Activated naive CD8-positive, alpha-beta T cell treated with anti-CD3 and anti-CD28 coated beads, Interleukin-2, amount 10 ng/mL, durations not matched to agents 7 days and 5 days (primary cell): ENCODE measurements at places on chromosomes 11 and 22. TPM values are rescaled to one million over a fixed set of nuclear protein-coding genes. Genes with fewer than 3 reads are reported as not detected.

DNA sequence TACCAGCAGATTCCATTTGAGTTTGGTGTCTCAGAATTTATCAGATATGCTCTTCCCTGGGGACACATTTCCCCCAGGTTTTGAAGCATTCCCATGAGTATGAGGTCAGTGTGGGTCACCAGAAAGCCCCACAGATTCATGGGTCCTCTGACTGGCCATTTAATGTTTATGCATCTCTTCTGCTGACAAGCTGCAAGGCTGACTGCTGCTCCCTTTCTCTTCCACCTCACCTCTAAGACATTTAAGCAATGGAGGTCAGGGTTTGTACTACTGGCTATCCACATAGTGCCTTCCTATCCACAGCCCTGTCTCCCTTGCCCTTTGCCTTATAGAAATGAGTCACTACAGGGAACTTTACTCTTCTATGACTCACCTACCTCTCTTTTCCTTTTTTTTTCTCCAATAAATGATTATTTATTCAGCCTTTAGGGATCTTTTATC is 106.0 kb upstream of the TIMP3 start:
- DNase-seq: no peak

DNA sequence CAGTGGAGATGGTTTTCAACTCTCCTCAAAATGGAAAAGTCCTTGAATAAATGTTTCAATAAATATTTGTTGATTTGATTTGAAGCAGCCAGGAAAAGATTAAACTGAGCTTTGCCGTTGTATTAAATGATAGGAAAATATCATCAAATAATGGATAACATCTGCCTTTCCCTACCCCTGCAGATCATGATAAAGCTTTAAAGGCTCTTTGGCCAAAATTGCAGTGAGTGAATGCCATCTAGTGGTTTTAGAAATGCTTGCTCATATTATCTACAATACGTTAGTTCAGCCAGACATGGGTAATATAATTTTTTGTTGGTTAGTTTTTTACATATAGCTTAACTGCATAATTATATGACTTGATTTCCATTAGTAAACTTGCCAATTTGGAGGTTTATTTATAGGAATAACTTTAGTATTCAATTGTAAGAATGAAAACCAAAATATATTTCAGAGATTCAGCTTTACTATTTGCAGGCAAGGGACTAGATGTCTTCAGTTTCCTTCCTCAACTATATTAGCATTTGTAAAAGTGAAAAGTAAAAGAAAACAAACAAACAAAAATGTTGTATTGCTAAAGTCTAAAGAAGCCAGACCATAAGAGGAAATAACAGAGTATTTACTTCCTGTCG is 159.2 kb downstream of the MSANTD4 start:
- DNase-seq: no peak

GRCh38 chr11:20453657-20454316 is 66.3 kb downstream of the PRMT3 start:
- DNase-seq: no peak

DNA sequence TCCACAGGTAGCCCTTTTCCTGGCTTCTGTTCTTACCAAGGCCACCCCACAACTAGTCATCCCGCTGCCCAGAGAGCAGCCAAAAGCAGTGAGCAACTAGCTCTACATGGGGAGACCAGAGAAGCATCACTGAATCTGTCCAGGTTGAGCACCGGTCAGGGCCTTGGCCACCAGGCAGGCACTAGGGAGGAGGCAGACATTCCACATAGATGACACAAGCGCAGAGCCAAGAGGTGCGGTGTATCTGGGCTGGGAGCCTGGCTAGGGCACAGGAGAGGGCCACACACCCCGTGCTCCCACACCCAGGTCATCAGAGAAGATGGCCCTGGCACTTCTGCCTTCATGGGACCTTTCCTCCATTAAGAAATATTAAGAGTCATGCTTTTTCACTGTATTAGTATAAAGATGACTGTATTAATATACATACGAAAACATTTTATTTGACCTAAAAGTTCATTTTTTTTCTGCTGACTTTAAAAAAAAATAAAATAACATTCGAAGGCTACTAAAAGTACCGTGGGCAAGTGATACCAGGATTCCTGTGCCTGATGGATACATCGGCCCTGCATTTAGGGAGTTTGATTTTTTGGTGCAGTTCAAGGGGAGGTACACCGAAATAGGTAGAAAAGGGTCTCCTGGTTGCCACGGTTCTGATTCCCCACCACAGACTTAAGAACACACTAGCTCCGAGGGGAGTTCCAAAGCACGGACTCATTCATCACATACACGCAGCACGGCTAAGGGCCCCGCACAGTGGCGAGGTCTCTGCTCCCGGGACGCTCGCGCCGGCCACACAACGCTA is 1.2 kb downstream of the DGCR2 start:
- no peak for DNase-seq

DNA sequence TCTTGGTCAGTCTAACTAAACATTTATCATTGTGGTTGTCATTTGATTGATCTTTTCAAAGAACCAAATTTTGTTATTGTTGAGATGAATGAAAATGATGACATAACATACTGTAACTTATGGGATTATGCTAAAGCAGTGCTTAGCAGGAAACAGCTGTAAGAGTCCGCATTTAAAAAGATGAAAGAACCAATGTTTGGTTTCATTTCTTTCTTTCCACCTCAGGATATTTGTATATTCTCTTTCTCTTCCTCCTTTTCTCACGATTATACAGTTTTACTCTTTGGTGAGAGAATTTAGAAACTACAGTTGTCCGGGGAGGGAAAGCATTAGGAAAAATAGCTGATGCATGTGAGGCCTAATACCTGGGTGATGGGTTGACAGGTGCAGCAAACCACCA is 23.1 kb downstream of the PIH1D2 start:
- no peak for DNase-seq

DNA sequence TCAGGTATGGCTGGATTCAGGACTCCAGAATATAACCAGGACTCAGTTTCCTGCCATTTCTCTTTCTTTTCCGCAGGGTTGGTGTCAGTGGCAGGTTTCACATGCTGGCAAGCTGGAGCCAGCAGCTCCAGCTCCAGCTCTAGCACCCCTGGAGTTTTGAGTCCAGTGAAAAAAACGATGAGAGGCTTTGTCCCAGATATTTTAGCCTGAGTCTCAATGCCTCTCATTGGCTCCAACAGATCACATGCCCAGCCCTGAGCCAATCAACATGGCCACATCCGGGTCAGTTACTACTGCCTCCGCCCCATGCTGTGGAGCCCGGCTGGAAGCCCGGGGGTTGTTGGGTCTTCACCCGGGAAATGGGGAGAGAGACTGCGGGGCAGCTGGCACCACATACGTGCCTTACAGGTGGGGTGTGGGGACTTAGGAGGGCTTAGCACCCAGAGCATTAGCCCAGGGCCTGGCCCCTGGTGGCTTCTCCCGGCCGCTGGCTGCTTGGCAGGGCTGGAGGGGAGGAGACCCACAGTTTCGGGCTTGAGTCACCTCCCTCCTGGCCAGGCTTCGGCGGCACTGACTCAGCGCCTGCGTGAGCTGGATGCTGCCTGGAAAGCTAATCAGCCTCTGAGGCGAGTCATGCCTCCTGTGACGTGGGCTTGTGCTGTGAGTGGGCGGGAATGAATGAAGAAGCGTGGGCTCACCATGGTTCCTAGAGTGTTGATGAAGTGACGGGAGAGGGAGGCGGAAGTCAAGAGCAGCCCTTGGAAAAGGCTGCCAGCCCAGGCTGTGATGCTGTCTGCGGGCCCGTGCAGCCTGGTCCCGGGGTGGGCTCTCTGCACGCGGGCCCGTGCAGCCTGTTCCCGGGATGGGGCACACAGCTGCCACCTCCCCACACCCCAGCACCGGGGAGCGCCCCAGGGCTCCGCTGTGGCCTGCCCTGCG is 15.3 kb upstream of the MRTFA start:
- peak; percentile 52 for DNase-seq

- no peak for DNase-seq
Measured at GRCh38 chr22:22392131-22392530, 116.4 kb downstream of the ZNF280B start.

- peak; percentile 29 for DNase-seq
Measured at GRCh38 chr22:44200855-44201550, 20.3 kb downstream of the PARVG start.

- DNase-seq: no peak
Measured at GRCh38 chr22:30381264-30381663, 5.9 kb downstream of the RNF215 start.

DNA sequence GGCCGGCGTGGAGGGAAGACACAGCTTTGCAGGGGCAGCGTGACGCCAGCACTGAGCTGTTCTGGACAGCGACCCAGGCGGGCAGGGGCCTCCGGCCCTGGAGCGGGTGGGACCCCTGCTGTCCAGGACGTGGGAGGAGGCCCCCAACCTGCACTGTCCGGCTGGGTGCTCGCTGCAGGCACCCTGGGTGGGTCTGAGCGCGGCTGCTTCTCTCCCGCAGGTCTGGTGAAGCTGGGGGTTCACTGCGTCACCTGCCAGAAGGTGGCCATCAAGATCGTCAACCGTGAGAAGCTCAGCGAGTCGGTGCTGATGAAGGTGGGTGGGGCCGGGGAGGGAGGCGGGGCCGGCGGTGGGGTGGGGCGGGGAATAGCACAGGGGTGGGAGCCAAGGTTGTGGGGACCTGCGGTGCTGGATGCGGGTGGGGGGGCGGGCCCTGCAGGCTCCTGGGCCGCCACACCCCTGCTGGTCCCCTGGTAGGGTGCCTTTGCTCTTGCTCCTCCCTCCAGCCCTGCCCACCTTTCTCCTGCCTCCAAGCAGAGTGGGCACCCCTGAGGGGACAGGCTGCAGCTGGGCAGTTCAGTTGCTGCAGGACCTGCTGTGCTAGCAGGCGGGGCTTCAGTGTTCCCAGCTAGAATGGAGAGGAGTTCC is 46.2 kb downstream of the BRSK2 start:
- DNase-seq: no peak

- DNase-seq: no peak
Measured at GRCh38 chr11:35541621-35542375, 16.4 kb upstream of the PAMR1 start.

DNA sequence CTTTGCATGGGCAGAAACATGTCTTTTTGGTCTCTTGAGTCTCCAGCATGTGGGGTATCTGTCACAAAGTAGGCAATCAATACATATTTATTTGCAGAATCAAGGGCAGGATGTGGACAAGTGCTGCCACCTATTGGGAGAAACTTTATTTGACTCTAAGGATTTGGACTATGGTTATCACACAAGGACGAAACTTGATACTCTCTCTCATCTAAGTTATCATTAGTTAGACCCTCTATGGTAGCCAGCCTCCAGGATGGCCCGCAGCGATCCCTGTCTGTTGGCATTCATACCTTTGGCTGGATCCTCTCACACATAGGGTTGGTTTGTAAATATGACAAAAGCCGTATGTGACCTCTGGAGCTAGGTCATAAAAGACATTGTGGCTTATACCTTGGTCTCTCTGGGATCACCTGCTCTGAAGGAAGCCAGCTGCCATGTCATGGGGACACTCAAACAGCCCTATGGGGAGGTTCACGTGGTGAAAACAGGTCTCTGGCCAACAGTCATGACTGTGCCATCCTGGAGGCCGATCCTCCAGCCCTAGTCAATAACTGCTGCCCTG is 1.1 kb upstream of the FBXO7 start:
- DNase-seq: peak; percentile 44

DNA sequence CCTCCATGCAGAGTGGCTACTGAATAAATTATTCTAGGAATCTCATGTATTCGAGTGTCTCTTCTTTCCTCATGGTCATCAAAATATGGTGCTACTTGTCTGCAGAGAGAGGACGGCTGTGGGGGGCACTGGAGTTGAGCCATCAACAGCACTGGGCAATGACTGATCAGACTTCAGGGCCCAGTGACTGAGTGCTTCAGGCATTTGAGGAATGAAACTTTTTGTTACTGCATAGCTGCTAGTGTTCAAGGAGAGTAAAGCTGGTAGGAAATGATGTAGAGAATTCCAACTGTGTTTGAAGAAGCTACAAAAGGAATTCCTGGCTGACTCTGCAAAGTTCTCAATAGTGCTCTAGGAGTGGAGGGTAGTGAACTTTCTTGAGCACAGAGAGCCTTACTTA is 277.7 kb downstream of the CADM1 start:
- DNase-seq: no peak

DNA sequence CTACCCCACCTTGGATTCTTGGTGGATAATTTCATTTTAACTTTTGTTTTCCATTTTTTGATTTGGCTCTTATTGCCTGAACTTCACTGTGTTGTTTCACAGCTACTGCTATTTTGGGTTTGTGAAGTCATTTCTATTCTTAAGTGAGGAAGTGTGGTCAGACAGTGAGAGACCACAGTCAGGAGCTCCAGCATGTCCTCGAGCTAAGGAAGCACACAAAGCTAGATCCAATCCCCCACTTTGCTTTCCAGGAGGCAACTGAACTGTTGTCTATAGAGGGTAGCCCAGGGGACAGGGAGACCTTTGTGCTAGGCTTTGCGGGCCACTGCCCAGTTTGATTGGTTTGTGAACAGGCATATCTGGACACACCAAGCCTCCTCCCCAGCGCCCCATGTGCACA is 251.8 kb upstream of the KIRREL3 start:
- no peak for DNase-seq

DNA sequence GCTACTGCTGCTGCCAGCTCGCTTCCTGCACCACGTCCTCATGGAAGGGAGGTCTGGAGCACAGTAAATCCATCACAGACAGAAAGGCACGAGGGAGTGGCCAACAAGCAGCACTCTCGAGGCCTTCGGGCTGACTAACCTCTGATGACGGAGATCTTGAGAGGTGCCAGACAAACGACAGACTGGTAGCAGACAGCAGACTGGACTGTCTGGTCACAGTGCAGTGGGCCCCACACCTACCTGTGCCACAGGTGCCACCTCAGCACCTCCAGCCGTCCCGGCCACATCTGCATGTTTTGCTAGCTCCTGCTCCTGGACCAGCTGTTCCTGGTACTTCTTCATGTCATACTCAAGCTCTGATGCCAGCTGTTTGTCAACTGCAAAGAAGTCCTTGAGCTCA is 64.1 kb downstream of the NCAPD3 start:
- DNase-seq: no peak

DNA sequence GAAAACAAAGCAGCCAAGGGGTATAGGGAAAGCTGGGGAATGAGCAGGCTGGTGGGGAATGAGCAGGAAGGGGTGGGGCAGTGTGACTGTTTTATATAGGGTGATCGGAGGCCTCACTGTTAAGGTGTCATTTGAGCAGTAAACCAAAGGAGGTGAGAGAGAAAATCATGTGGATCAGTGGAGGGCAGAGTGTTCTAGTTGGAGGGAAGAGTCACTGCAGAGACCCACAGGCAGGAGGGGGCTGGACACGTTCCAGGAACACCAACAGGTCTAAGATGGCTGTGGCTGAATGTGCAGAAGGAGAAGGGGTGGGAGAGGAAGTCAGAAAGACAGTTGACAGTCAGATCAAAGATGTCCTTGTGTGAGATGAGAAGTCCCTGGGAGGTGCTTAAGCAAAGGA is 103.8 kb downstream of the ENTHD1 start:
- DNase-seq: no peak

DNA sequence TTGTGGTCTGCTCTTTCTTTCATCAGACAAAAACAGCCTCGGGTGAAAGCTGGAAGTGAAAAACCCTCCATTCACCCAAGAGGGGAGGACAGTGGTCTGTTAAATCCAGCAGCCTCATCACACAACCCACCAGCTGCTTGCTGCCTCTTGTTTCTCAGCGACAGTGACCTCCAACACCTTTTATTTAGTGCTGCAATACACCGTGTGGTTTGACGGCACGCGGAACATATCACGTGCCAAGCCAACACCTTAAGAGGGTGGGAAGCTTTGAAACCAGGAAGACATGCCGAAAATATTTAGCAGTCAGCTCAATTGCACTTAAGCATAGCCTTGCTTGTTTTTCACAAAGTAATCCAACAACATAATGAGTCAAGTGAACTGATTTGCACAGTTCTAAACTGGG is 39.8 kb upstream of the POGLUT3 start:
- DNase-seq: no peak

NPAS4 gene
- 0.67 TPM for total RNA-seq

PRDM10 gene
- total RNA-seq: 17.6 TPM

KRTAP5-8 gene
- total RNA-seq: not detected

RIBC2 gene
- total RNA-seq: 11.2 TPM

FOLR2 gene
- not detected for total RNA-seq

LMO1 gene
- not detected for total RNA-seq
